Activated naive CD4-positive, alpha-beta T cell treated with Interleukin-2 at 50 U/mL for 16 hours (primary cell): ENCODE measurements at places on chromosomes 5 and 9.

DNA sequence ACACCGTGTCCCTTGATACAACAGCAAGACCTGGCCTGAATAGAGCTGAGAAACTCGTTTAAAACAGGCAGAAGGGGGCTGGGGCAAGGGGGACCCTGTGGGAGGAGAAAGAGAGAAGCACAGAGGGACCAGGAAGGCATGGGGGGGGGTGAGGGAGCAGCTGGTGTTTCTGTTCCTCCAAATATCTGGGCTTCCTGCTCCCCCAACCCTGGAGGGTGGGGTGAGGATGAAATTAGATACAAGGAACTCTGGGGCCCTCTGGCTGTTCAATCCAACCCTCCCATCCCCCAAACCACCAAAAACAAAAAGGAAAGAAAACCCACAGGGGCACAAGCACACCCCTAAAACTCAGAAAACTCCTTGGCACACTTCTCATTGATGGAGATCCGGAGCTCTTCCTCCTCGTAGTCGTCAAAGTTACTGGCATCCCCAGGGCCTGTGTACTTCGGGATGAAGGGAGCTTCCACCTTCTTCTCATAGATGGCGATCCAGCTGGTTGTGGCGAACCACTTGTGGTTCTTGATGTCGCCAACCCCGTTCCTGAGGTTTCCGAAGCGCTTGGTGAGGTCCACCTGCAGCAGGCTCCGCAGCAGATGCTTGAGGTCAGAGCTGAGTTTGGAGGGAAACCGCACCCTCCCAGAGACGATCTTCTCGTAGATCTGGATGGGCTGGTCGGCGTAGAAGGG is 1.1 kb downstream of the PRKACG start:
- no peak for DNase-seq

DNA sequence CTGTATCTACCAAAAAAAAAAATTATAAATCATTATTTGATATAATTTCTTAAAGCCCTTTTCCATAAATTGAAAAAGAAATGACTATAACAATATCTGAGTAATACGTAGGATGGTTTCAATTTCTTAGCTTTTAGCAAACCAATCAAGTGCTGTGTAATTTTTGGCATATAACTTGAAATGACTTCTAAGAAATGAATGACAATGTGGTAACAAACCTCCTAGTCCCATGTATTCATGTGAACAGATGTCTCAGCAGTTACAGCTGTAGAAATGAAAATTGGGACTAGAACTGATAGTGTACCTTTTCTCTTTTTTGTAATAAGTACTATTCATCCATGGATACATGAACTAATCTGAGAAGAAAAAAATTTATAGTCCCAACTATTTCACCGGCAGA is 307.0 kb downstream of the BNC2 start:
- DNase-seq = no peak

DNA sequence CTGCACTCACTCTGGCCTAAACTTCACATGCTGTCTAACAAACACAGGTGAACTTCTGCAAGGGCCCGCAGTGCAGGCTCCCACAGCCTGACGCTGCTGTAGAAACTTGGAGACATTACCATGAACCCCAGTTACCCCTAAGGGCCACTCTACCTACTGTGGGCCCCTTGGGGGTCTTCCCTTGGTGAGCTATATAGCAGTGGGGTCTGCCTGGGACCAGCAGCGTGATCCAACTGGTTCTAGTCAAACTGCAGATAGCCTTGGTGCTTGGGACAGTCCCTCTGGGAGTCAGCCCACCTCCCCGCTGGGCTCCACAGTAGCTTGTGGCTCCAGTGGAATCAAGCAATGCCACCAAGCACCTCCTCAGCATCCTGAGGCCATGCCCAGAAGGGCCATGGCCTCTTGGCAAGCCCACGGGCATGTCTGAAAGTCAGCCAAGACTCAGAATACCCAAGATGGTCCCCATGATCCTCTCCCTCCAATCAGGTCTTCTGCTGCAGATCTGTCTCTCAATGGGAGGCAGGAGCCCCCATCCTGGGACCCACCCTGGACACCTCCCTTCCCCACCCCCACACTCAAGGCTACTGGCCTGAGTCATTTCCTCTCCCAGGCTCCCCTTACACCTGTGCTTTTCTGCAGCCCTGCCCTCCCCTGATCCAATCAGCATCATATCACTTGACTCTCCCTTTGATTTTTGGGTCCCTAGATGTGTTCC is 230.0 kb upstream of the IRX1 start:
- no peak for DNase-seq

DNA sequence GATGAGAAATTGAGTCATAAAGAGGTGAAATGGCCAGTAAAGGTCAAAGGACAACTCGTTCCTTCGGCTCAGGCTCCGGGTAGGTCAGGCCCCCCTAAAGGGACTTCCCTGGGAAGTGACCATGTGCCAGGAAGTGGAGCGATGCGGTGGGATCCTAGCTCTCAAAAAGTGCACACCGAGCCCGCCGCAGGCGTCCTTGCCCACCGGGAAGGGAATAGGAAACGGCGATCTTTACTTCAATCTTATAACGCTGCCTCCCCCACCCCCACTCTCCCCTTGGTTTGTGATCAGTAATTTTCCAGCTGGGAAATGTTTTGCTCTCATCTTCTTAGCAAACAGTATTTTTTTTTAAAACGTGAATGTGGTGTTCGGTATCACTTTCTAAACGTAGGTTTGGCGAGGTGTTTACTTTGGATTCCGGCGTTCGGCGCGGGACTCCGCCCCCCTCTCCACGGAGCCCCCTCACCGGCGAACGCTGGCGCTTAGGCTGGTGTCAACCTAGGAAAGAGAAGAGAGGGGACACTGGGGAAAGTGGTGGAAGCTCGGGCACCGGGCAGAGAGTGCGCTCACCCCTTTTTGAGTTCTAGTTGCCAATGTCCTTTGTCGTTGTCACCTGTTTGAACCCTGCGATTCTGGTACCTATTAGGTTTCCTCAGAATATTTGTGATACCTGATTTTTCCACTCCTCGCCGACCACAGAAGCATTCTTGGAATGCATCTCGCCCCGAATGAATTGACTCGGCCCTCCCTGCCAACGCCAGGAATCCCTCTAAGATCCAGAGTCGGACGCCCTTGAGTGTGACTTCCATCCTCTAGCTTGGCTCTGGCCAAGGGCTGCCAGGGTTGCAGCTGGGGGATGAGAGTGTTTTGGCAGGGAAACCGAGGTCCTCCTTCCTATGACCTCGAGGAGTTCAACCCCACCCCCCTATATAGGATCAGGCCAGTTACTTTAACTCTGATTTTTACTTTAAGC is 1.8 kb upstream of the KLF4 start:
- DNase-seq = no peak

GRCh38 chr5:14445576-14446290 is 135.9 kb upstream of the OTULINL start:
- DNase-seq = no peak

- DNase-seq = no peak
Measured at GRCh38 chr9:969310-970150, 6.9 kb upstream of the DMRT3 start.

DNA sequence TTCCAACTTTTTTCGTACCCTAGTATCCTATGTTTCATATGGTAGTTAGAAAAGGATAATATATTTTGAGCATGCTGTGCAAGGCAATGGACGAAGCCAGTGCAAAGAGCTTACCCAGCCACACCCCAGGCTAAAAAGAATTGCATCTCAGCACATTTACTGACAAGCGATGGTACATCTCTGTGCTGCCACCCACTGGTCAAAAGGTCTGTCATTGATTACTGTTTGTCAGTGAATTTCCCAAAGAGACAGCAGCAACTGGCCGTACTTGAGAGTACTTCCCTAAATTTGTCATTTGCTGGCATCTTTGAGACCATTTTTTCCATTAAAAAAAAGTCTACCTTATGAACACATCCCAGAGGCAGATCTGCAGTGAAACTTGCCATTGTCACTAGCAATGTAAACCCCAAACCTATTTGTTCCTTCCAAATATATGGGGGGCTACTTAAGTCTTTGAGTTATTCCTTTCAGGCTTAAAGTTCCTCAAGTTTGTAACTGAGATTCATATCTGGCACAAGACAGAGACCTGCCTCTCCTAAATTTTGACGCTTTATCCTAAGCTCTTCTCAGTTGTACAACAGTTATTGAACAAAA is 184.3 kb downstream of the CTNND2 start:
- no peak for DNase-seq

DNA sequence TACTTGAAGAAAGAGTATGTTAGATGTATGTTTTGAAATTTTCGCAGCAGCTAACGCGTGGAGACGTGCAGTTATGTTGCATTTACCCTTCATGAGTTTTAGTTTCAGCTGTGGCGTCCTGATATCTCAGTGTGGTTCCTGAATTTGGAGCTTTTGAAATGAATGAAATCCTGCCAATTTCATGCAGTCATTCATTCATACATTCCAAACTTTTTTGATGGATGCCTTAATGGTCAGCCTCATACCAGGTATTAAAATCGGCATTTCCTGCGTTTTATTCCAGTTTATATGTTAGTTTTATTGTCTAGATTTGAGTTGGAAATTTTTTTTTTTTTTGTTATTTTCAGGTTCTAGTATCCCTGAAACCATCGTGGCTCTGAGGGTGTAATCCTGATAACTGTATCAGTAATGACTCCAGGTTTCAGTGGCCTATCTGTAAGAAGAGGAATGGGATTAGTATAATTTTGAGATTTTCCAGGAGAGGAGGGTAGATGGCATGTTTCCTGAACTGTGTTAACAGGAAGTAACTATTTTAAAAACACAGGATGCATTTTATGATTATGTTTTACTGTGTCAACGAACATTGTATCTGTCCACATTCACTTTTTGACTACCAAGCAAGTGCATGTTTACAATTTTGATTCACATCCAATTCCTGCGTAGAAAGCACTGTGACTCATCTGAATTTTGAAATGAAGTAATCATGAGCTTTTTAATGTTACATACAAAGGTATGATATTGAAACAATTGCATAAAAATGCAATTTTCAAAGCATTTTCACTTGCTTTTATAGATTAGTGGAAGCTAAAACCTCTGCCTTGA is 1.0 kb downstream of the FOCAD start:
- DNase-seq = no peak

DNA sequence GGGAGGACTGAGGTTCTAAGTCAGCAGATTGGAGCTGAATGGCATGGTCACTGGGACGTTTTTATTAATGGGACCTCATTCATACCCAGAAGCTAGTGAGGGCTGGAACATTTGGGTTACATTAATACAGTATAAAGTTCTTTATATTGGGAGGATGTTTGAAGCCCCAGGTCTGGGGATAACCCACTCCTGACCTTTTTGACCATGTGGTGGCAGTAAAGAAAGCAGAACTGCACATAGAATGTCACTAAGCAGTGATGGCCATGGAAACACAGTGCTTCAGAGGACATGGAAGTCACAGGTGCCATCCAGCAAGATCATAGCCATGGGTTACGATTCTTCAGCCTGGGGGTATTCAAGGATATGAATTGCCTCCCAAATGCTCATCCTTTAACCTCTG is 176.0 kb downstream of the ATP10B start:
- DNase-seq = no peak

GRCh38 chr9:33628865-33629410 is 104.9 kb downstream of the ANKRD18B start:
- DNase-seq = peak; percentile 26
